NCI-H69 (cell line): ENCODE measurements at places on chromosomes 7 and 10.

GRCh38 chr7:153088601-153089000 lies 329.0 kb downstream of the ACTR3B start:
- peak; percentile 39 for DNase-seq

- DNase-seq: no peak
These were observed 54.8 kb upstream of the CCDC71L start for GRCh38 chr7:106715730-106716129.

- DNase-seq: no peak
These were observed 13.5 kb upstream of the SFMBT2 start for GRCh38 chr10:7424315-7424714.

DNA sequence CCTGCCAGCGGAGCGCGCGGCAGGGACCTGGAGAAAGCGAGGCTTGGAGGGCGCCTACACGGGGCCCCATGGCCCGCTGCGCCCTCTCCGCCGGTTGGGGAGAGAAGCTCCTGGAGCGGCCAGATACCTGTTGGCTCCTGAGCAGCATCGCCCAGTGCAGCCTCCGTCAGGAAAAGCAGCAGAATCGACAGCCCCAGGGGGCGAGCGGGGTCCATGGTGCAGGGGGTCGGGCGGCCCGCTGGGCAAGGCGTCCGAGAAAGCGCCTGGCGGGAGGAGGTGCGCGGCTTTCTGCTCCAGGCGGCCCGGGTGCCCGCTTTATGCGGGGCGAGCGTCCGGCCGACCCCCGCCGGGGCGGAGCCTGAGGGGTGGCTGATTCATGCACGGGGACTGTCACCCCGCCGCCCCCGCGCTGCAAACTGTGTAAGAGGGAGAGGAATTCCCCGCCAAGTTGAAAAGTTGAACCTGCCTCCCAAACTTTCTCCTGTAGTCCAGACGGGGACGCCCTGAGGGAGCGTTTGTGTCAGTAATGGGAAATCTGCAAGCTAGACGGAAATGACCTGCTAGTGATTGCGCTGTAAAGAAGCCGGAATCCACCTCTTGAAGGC lies at the start of gene TFPI2:
Gene TFPI2, minus strand, starts transcription at position 290 of the 605 bp plus-strand sequence. Its CDS starts 75 bp downstream, at position 215.
- DNase-seq: peak; percentile 64

DNA sequence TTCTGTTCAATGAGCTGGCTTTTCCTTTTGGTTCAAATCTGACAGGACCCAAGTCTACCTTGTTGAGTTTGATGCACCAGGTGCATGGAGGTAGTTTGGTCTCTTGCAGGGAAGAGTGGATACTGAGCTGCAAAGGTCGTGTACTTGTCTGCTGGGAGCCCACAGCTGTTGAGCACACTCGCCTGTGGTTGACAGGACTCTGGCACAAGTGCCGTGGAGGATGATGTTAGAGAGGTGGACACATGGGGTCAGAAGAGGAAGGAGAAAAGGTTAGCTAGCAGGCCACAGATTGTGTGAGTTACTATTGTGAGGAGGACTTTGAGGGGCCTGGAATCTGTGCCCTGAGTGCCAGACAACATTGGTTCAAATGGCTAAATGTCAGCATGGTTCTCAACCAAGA lies 197.3 kb downstream of the CREB5 start:
- no peak for DNase-seq

DNA sequence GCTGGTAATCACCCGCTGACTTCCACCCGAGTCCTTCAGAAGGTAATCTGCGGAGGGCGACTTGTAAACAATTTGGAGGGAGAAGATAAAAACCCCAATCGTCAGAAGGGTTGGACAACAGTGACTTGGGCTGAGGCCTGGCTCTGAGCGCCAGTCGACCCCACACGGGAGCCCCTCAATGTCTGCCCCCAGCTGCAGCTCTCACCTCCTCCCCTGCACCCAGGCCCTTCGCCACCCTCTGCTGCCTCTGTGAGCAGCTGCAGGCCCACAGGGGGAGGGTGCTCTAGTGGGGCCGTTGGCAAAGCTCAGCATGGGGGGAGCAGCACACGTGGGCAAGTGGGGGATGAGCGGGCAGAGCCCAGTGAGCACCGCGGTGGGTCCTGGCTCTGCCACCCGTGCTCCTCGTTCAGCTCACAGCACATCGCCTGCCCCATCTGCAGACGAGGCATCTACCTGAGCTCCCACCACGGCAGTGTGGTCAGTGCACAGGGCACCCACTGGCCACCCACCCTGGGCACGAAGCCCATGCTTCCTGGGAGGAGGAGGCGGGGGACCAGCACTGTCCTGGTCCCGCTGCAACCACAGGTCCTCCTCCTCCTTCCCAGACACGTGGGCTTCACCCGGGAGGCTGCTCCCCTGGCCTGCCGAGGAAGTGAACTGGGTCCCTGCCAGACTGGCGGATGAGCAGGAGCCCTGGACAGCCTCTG lies 280.5 kb downstream of the ELFN1 start:
- DNase-seq: no peak

DNA sequence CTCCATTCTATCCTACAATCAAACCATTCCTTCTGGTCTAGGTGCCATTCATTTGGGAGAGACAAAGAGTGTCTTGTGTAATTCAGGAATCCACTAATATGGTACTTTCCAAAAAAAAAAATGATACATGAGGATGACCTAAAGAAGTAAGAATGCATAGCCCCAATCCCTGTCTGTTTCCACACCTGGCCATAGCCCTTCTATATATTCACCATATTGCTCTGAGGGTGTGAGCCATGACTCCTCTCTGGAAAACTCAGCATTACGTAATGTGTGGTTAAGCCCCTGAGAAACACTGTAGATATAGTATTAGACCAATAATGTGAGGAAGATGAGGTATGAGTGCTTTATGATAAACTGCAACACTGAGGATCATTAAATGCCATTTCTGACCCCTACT lies 592.7 kb downstream of the INHBA start:
- DNase-seq: no peak

DNA sequence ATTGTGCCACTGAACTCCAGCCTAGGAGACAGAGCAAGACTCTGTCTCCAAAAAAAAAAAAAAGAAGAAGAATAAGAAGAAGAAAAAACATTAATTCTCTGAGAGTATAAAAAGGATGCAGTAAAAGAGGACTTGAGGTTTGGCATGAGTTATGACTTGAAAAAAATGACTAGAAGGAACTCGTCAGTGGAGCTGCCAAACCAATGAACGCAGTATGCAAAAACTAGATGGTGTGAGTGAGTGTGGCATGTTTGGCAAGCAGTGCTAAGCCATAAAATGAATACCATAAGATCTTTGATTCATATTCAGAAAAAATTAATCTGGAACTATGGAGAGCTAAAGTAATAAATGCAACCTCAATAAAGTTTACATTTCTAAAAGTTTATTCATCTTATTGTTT lies 68.6 kb upstream of the MEOX2 start:
- DNase-seq: no peak
